ENCODE measurements at places on chromosomes 16 and 17.

GRCh38 chr16:87160234-87160636 lies 157.0 kb downstream of the C16orf95 start:
- DNase-seq = no peak

GRCh38 chr16:12639044-12639443 lies 164.6 kb downstream of the CPPED1 start:
- no peak for DNase-seq

DNA sequence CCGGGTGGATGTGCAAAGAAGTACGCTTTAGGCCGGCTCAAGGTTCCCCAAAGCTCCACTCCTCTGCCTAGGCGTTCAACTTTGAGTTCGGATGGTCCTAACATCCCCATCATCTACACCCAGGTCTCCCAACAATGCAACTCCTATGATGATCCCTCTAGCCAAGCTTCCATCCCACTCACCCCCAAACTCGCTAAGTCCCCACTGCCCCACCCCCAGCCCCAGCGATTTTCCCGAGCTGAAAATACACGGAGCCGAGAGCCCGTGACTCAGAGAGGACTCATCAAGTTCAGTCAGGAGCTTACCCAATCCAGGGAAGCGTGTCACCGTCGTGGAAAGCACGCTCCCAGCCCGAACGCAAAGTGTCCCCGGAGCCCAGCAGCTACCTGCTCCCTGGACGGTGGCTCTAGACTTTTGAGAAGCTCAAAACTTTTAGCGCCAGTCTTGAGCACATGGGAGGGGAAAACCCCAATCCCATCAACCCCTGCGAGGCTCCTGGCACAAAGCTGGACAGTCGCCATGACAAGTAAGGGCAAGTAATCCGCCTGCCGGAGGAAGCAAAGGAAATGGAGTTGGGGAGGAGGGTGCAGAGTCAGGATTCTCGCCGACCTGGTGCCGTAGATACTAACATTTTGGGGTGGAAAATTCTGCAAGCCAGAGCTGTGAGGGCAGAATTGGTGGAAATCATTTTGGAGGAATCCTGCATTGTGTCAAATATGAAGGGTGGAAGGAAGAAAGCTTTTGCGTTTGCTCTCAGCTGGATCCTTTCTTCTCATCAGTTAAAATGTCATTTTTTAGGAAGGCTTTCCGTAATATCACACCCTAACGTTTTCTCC lies at the start of gene TP53:
TSS of gene TP53 (minus strand) at position 419 of the 836 bp plus-strand sequence. CDS start 10,896 bp downstream, outside the sequence.
- DNase-seq = peak; percentile 75

GRCh38 chr17:67491009-67491680 lies 114.1 kb downstream of the PITPNC1 start:
- DNase-seq = no peak

- no peak for DNase-seq
These were observed 1.2 kb upstream of the NFATC3 start for GRCh38 chr16:68083861-68084503.

DNA sequence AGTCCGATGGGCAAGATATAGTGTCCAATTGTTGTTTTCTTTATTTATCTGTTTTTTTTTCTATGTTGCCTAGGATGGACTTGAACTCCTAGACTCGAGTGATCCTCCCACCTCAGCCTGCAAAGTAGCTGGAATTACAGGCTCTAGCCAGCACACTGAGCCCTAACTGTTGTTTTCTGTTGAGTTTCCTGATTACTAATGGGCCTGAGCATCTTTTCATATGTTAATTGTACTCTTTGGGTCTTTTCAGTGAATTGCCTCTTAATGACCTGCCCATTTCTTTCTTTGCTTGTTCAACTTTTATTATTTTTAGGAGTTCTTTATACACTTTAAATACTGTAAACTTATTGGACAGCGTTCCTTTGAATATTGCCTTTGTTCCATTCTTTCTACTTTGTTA lies 213.0 kb downstream of the HS3ST3B1 start:
- DNase-seq = no peak

DNA sequence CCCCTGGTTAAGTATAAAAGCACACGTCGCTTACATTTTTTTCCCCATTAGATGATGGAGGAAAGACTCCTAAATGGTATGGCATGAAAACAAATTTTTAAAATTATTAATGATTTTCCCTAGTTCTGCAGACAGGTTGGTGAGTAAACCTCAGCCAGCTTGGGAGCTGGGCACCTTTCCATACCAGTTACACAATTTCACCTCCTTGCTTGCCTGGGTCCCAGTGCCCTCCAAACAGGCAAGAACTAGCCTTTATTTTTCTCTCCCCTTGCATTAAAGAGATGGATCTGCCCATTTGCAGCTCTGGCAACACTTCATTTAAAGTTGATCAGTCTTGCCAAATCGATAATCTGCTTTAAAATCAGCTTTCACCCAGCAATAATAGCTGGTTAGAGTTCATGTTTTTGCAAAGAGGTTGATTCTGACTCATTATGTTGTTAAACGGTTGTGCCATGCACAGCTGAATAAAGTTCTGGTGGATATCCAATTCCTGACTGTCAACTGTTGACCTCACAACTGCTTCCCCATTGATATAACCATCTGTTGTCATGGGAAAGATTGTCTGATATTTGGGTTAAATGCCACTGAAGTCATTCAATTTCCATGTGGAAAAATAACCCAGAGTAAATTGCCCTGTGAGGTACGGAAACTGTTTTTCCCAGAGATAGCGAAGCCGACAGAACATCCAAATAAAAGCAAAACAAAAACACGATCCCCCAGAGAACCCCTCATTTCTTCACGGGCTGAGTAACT lies 1.3 kb downstream of the C17orf58 start:
- no peak for DNase-seq

GRCh38 chr16:69451166-69451565 lies 26.7 kb downstream of the CYB5B start:
- DNase-seq = no peak

DNA sequence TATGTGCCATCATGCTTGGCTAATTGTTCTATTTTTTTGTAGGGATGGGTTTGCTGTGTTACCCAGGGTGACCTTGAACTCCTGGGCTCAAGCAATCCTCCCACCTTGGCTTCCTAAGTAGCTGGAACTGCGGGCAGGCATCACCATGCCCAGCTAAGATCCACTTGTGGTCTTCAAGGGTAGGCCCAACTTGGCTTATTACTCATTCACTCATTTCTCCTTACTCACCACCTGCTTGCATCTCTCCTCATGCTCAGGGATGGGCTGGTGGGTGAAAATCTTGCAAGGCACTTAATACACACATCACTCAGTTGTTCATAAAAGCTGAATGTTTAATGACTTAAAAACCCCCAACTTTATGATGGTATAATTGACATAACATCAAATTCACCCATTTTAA lies 207.8 kb downstream of the SHISA9 start:
- no peak for DNase-seq
